ENCODE measurements at places on chromosomes 7 and 10.
A peak's percentile ranks its signal among the peaks of the same experiment; 100 is the strongest.

GRCh38 chr10:129637846-129638245, 170.8 kb downstream of the MGMT start:
- DNase-seq: no peak

DNA sequence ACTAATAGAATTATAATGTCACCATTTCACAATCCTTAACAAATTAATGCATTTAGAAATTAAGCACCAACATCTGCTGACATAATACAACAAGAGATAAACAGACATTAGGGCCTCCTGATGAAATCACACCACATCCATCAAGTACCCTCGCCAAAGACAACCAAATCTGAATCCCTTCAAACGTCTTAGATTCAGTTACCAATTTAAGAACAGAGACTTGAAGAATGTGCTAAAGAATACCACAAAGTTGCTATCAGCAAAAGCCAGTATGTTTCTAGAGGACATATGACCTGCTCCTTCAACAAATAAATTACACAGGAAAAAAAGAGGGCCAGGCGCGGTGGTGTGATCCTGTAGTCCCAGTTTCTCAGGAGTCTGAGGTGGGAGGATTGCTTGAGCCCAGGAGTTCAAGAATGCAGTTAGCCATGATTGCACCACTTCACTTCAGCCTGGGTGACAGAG, 144.5 kb downstream of the REEP3 start:
- no peak for DNase-seq

- peak; percentile 59 for DNase-seq
Observed at GRCh38 chr10:95451568-95452524, 109.3 kb downstream of the SORBS1 start.

DNA sequence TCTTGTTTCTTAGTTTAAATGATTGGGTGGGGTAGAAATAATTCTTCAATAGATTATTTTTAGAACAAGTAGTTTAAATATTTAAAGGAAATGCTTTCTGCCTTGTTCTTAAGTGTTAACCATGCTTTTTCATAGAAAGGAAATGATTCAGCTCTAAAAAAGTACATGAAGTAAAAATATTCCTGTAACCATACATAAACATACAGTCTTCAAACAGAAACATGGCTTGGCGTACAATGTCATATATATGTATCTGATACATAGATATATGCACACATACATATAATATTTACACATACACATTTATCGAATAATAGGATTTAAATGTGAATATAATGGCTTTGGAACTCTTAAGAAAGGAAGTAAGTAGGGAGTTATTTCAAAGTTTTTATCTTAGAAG, 84.4 kb downstream of the RUNDC3B start:
- no peak for DNase-seq

DNA sequence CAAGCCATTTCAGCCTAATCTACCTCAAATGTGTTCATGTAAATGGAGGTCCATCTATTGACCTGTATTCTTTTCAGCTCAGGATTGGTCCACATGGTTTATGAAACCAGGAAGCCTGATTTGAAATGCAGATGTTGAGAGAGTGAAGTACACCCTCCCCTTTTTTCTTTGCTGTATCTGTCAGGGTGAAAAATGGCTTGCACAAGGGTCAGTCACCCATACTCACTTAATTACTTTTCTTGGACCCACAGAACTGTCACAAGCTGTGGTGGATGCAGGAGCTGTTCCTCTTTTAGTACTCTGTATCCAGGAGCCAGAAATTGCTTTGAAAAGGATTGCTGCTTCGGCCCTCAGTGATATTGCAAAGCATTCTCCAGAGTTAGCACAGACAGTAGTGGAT, 41.2 kb downstream of the SPAG6 start:
- DNase-seq: no peak

DNA sequence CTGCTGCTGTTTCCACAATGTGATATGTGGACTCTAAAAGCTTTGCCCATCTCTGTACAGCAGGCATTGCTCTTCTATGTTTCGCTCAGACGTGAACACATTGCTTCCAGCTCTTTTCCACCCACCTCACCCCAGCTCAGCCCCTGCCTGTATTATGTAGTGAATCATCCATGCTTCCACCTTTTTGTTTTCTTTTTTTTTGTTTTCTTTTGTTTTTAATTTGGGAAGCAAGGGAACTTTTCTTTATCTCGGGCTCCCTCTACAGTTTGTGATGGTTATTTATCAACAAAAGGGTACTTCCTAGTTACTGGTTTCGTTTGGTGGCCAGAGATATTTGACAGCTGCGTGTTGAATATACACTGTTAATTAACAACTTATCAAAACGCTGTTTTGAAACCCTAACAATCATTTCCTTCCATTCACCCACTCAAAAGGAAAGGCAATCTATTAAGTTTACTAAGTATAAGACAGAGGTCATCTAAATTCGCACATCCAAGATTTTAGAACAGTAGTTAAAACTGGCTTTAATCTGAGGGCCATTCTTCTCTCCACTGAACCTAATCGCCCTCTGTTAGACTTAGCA, 127.9 kb upstream of the STK17A start:
- no peak for DNase-seq

DNA sequence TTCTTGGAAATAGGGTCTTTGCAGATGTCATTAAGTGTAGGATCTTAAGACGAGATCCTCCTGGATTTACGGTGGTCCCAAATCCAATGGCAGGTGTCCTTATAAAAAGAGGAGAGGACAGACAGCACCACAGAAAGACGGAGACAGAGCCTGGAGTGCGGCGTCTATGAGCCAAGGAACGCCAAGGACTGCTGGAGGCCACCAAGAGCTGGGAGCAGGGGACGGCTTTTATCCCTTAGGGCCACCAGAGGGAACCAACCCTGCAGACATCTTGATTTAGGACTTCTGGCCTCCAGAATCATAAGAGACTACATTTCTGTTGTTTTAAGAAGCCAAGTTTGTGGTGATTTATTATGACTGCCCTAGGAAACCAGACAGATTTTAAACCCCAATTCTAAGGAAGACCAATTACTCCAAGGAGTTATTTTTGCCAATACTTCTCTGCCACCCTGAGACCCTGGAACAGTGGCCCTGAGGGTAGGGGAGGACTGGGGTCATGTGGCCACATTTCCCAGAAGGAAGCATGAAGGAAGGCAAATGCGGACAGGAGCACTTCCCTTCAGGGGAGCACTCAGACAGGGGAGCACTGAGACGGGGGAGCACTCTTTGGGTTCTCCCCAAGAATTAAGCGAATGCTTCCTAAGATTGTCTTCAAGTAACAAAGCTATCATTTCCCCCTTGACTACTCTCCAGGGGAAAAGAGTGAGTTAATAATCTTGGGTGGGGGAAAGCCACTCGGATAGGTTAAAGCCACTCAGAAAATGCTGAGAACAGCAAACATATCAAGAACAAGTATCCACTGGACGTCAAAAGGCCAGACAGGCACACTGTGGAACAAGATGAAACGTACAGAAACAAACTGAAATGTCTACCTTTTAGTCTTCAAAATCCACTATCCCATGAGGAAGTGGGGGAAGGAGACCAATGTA, 67.5 kb downstream of the CHST15 start:
- no peak for DNase-seq

GRCh38 chr10:74585231-74586087, 240.9 kb upstream of the KAT6B start:
- DNase-seq: no peak

Data from NCI-H1048 (cell line).